CD4-positive, CD25-positive, alpha-beta regulatory T cell (primary cell): ENCODE measurements at places on chromosomes 2 and 18.

- no peaks in the 10 kb centered on the region for H3K4me1 ChIP-seq
- H3K27ac ChIP-seq, result no peak overlapping the region
- no peaks in the 10 kb centered on the region for H3K36me3 ChIP-seq
- H3K27me3 ChIP-seq, result no peaks in the 10 kb centered on the region
Observed at GRCh38 chr2:126399001-126399400, 257.0 kb upstream of the GYPC start.

- H3K27ac ChIP-seq, result no peak overlapping the region
- DNase-seq, result no peak
- no peaks in the 10 kb centered on the region for H3K36me3 ChIP-seq
Observed at GRCh38 chr18:34767601-34768027, 57.5 kb downstream of the DTNA start.

- no peak for DNase-seq
- no peak overlapping the region for H3K27ac ChIP-seq
- peaks cover 18% of the 10 kb centered on the region for H3K27me3 ChIP-seq
Observed at GRCh38 chr2:238216651-238217184, 13.2 kb upstream of the ILKAP start.

DNA sequence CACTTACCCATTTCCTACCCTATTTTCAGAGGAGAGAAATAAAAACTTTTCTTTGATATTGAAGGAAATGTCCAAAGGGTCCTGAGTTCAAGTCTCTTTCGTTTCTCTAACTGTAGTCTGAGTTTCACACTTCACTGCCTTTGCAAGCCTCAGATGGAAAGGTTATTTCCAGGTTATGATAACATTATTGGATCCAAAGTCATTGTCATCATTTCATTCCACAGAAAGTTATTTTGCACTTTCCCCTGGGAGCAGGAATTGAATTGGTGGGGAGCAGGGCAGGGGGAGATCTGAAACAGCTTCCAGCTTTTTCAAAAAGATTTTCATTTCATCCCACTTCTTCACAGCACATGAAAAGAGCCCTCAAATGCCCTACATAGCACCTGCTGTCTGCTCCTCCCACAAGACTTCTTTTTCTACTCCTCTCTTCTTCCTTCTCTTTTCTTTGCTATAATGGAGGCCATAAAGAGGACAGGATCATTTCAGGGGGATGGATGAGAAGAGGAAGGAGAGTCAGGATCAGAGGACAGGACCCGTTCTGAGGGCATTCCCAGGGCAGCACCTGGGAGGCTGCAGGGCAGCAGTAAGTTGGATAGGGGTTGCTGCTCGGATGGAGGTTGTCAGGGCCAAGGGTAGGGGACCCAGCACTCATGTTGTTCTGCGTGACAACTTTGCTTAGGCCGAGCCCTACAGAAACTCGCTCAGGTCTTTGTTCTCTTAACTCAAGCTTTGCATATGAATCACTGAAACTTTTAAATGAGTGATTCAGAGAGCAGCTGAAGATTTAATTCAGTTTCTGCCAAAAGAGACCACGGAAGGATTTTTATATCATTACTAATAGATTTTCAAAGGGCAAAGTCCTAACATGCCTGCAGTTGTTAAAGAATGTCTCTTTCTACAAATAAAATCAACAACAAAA is 11.4 kb upstream of the GALNT5 start:
- no peaks in the 10 kb centered on the region for H3K4me1 ChIP-seq
- H3K27me3 ChIP-seq, result no peaks in the 10 kb centered on the region
- no peaks in the 10 kb centered on the region for H3K36me3 ChIP-seq
- DNase-seq, result peak; percentile 58
- H3K4me3 ChIP-seq, result no peak overlapping the region
- H3K27ac ChIP-seq, result no peak overlapping the region

DNA sequence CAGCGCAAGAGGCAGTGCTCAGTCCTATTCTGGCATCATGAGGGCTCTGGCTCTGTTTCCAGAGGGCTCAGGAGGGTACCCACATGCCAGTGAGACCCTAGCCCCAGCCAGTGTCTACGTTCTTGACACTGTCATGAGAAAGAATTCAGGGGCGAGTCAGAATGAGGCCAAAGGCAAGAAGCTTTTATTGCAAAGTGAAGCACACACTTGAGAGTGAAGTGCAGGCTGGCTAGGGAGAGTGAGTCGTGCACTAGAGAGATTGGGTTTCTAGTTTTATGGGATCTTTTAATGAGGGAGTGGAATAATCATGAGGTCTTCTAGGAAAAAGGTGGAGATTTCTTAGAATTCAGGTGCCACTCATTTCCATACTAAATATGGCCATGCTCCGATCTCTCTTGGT is 164.1 kb downstream of the DCDC2C start:
- H3K4me1 ChIP-seq, result no peaks in the 10 kb centered on the region
- no peaks in the 10 kb centered on the region for H3K36me3 ChIP-seq
- H3K27me3 ChIP-seq, result no peaks in the 10 kb centered on the region
- no peak overlapping the region for H3K4me3 ChIP-seq

- no peak for DNase-seq
- H3K4me3 ChIP-seq, result no peak overlapping the region
- peaks cover 34% of the 10 kb centered on the region for H3K4me1 ChIP-seq
- no peaks in the 10 kb centered on the region for H3K27me3 ChIP-seq
- H3K36me3 ChIP-seq, result no peaks in the 10 kb centered on the region
Observed at GRCh38 chr2:88057437-88057844, 1.9 kb upstream of the KRCC1 start.

- H3K36me3 ChIP-seq, result no peaks in the 10 kb centered on the region
- no peaks in the 10 kb centered on the region for H3K4me1 ChIP-seq
- H3K27me3 ChIP-seq, result no peaks in the 10 kb centered on the region
- H3K4me3 ChIP-seq, result no peak overlapping the region
- H3K27ac ChIP-seq, result no peak overlapping the region
Observed at GRCh38 chr2:222756951-222757650, 85.6 kb downstream of the MOGAT1 start.
